ENCODE measurements at places on chromosomes 12 and 14. TPM values are rescaled to one million over a fixed set of nuclear protein-coding genes. Genes with fewer than 3 reads are reported as not detected.

Gene GLT8D2
- not detected for total RNA-seq

- peak overlapping the region; percentile 69 for H3K27ac ChIP-seq
- H3K36me3 ChIP-seq: no peaks in the 10 kb centered on the region
- H3K4me1 ChIP-seq: no peaks in the 10 kb centered on the region
- no peaks in the 10 kb centered on the region for H3K27me3 ChIP-seq
- no peak for DNase-seq
- H3K4me3 ChIP-seq: peak overlapping the region; percentile 72
Measured at GRCh38 chr12:47860279-47860841, 40.7 kb upstream of the HDAC7 start.

Gene PPP4R4
- total RNA-seq: not detected

DNA sequence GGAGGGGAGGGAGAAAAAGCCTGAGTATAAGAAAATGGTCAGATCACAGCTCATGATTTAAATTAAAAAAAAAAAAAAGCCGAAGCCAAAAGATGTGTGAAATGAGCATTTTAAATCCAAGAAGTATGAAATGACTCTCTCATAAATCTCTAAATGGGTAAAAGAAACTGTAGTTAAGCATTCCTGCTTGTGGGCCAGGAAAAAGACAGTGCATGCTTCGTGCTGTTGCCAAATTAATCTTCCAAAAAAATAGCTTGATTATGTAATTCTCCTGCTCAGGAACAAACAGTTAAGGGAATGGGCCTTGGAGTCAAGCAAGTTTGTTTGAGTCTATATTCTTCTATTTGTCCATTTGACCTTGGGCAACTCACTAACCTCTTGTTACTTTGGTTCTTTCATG is 325.4 kb upstream of the SEL1L start:
- no peak overlapping the region for H3K4me3 ChIP-seq
- H3K27me3 ChIP-seq: no peaks in the 10 kb centered on the region
- H3K4me1 ChIP-seq: no peaks in the 10 kb centered on the region
- H3K27ac ChIP-seq: no peak overlapping the region
- no peak for DNase-seq

DNA sequence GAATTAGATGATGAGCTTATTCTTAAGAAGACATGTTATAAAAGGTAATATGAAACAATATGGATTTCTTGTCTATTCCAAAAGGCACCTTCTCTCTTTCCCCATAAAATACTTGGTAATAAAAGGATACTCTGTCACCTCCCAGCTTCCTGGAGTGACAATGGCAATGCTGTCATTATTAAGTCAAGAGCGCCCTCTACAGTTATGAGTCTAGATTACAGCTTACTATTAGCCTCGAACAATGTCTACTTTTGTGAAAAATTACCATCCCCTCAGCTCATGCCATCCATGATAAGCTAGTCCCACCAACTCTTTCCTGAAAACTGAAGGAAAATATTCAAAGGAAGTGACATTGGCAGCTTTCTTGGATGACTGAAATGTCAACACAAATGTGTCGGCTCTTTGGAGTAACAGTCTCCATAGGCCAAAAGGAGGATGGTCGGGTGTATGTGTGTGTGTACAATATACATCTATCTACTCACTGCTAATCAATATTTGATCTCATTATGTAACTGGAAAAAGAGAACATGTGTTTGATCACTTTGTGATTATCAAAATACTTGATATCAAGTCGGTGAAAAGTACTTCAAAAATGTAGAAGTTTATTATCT is 48.7 kb upstream of the CDKN3 start:
- H3K4me1 ChIP-seq: no peaks in the 10 kb centered on the region
- no peak for DNase-seq
- no peak overlapping the region for H3K27ac ChIP-seq
- peaks cover 15% of the 10 kb centered on the region for H3K27me3 ChIP-seq
- H3K36me3 ChIP-seq: no peaks in the 10 kb centered on the region

Gene SERPINA9
- not detected for total RNA-seq
